ENCODE measurements at places on chromosomes 6 and 20.

GRCh38 chr20:48231253-48231930 is 446.1 kb upstream of the SULF2 start:
- DNase-seq = no peak

DNA sequence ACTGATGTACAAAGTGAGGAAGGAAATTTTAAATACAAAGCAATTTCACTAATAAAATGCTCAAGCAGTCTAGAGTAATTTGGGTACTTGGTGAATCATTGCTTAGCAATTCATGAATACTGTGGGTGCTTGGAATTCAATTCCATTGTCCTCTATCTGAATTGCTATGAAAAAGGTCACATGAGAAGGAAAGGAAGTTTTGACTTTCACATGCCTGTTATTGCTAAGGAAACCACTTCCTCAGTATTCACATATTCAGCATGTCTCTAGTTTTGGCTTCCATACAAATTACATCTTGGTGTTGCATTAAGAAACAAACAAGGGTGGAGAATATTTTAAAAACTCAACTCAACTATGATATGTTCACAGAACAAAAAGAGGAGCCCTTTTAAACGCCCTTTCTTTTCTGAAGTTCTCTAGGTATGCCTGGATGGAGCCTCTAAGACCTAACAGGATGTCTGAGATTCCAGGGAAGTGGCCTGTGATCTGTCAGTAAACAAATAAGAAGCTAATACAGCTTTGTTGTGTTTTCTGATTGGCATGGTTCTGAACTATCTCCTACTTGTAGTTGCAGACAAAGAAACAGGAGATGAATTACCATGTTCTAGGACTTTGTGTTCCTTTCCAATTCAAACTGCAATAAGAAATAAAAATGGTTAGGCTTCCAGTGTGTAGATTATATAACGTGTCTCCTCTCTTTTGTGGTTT is 190.4 kb downstream of the OGFRL1 start:
- DNase-seq = no peak

DNA sequence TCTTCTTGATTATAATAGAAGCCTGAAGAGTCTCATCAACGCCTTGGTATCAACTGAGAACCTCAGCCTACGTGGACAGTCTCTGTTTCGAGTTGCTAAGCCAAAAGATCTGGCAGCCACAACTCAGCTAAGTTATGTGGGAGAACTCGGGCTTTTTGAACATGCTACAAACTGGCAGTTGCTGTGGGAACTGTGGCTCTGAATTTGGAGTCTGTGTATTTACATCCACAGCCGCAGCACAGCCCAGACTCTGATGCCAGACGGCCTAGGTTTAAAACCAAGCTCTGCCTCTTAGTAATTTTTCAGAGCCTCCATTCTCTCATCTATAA is 35.8 kb downstream of the RIPOR2 start:
- no peak for DNase-seq

GRCh38 chr6:45916692-45917091 is 99.0 kb downstream of the CLIC5 start:
- DNase-seq = no peak

- no peak for DNase-seq
These were observed 55.1 kb upstream of the LOC128125822 start for GRCh38 chr6:63517221-63517620.

DNA sequence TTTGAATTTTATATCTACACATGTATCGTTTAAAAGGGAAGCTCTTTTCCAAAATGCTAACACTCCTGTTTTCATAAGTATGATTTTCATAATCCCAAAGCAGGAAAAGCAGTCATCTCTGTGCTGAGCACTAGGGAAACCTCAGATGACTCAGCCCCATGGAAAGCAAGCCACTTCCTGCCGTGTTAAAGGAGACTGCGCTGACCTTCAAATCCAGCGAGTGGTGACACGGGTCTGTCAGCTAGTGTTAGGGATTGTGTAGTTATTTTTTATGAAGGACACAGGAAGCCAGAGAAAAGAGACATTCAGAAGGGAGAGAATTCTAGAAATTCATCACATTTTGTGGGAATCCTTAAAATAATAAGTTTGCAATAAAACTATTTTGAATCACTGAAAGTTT is 57.0 kb upstream of the CD93 start:
- no peak for DNase-seq

- no peak for DNase-seq
These were observed 105.8 kb downstream of the SLX4IP start for GRCh38 chr20:10540636-10541493.

DNA sequence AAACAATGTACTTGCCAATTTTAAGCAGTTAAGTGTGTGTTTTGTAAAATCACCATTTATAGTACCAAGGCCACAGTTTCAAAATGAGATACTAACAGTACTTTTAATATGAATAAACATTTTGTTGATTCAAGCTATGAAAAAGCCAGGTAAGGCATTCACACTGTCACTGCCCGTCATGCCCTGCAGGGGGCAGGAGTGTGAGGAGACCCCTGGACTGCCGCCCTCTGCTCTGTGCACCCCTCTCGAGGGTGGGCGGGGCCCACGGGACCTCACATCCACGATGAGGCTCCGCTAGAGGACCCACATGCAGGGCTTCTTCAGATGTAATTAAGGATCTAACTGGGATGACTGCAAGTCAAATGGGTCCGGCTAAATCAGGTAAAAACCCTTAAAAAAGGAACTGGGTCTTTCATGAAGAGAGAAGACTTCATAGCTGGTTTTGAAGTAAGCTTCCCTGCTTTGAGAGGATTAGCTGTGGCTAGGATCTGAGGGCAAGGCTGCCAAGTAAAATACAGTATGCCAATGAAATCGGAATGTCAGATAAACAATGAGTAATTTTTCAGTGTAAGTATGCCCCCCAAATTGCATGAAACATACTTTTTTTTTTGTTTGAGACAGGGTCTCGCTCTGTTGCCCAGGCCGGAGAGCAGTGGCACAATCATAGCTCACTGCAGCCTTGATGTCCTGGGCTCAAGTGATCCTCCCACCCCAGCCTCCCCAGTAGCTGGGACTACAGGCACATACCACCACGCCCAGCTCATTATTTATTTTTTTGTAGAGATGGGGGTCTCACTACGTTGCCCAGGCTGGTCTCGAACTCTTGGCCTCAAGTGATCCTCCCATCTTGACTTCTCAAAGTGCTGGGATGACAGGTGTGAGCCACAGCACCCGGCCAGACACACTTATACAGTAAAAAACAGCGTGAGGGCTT is 18.7 kb downstream of the DIDO1 start:
- DNase-seq = peak; percentile 18
